ENCODE measurements at places on chromosomes 11 and 22. TPM values are rescaled to one million over a fixed set of nuclear protein-coding genes. Genes with fewer than 3 reads are reported as not detected.
A peak's percentile ranks its signal among the peaks of the same experiment; 100 is the strongest.

The AIFM3 gene
- 1.2 TPM for total RNA-seq

The IL17REL gene
- total RNA-seq = not detected

The LINC01488 gene
- not detected for total RNA-seq

GRCh38 chr22:30921108-30921507, 47.5 kb downstream of the MORC2 start:
- no peak for DNase-seq

DNA sequence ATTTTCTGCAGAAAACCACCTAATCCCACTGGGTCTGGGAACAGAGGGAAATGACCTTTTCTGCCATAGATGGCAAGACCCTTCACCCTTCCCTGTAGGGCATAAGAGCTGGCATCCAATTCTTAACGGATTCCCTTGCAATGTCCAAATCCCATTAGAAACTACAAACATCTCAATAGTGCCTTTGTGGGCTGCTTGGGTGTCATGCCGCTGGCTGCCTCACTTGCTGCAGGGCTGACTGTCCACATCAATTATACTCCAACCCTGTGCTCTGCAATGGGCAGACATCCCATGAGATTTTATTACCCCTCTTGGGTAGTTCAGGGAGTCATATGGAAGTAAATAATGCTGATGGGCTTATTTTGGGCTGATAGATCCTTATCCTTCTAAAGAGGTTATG, 7.3 kb downstream of the GRAP2 start:
- no peak for DNase-seq

- no peak for DNase-seq
These were observed 189.7 kb downstream of the GUCY1A2 start for GRCh38 chr11:106828576-106828975.

DNA sequence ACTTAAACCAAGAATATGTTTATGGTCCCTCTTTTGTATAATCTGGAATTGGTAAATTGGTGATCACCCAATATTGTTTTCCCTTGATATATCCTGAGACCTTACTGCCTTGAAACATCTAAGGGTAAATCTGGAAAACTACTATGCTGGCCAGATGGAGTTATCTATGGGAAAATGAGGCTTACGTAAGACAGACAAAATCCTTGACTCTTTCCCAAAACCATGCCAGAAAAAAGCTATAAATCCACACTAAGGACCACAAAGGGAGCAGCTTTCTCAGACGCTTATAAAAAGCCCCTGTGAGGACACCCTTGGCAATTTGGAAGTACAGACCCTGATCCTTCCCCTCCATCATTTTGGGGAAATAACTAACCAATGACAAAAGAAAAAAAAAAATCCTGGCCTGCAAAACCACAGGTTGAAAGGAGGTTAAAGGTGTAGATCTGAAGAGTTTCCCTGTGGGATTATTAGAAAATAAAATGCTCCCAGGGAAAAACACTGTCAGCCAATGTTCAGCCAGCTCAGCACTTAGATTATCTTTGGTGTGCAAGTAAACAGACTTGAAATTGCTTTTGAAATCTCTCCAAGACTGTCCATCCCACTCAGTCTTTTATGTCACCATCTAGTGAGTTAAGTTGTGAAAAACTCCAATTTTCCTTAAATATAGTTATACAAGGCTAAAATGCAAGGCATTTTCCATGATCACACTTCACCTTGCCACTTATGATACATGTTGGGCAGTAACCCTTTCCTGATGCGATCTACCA, 6.6 kb upstream of the AMBRA1 start:
- DNase-seq = no peak

- no peak for DNase-seq
These were observed 1.4 kb downstream of the NUP98 start for GRCh38 chr11:3796002-3796311.

DNA sequence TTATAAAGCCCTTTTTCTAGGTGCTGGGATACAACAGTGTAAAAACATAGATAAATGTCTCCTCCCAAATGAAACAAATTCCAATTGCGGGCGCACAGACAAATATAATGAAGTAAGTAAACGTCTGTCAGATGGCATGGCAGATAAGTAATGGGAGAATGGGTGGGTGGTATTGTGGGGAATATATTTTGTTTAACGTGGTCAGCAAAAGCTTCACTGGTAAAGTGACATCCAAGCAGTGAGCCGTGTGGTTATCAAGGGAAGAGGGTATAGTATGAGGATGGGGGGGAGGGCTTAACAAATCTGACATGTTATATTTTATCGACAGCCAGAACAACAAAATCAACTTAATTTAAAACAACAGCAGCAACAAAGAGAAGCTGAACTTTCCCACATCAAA, 1.2 kb downstream of the SVIP start:
- DNase-seq = no peak

DNA sequence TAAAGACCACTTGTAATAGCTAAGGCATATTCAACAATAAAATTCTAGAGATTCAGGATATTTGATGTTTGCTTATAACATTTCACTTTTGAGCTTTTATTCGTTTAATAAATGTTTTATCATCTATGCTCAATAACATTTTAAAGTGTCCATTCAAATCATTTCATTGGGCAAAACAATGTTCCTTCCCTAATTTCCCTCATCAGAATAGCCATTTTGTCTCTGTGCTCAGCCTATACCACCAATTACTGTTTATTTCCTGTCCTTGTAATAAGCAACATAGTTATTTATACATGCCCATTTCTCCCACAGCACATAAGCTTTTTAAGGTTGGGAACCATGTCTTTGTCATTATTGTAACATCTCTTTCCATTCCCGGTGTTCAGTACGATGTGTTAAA, 1.3 kb upstream of the SC5D start:
- no peak for DNase-seq

DNA sequence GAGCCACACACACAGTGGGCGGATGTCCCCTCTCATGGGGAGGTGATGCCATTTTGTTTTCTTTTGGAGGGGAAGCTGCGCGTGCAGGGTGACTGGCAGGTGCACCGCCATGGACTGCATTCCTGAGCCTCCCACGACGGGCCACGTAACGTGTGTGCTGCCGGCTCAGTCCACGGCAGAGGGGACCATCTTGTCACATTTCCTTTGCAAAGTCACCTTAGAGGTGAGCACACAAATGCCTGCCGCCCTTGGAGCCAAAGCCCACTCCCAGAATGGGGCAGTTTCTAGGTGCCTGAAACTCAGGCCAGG, 262.5 kb downstream of the CTTN start:
- DNase-seq = no peak

DNA sequence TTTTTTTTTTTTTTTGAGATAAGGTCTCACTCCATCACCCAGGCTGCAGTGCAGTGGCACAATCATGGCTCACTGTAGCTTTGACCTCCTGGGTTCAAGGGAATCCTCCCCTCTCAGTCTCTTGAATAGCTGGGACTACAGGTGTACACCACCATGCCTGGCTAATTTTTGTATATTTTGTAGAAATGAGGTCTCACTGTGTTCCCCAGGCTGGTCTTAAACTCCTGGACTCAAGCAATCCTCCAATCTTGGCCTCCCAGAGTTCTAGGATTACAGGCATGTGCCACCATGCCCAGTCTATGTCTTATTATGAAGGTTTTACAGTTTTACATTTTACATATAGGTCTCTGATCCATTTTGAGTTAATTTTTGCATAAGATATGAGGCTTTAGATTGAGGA, 20.4 kb upstream of the MAPK1 start:
- DNase-seq = no peak

DNA sequence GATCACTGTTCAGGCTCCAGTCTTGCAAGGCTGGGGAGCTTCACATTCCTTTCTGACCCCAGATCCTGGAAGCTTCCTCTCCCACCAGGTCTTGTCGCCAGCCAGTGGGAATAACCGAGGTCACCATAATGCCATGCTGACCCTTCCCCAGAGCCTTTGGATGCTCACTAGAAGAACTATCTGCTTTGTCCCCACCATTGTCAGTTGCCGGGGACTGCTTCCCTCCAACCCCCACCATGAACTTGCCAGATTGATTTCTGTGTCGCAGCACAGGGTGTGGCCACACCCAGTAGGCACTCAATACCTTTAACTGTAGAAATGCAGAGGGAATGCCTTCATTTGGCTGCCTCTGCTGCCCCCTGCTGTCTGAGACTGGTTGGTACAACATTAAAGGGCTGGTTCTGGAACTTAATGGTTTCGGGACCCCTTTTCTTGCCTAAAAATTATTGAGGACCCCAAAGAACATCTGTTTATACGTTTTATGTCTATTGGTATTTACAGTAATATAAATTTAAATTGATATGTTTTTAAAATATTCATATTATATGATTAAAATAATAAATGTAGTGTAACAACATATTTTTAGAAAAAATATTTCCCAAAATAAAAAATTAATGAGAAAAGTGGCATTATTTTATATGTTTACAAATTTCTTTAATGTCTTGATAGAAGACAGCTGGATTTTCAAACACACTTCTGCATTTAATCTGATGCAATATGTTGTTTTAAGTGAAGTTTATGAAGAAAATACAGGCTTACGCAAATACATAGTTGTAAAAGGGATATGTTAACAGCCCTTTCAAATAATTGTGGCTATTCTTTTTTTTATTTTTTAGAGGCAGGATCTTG, 6.7 kb upstream of the GDPD5 start:
- DNase-seq = peak; percentile 70

- DNase-seq = no peak
These were observed 128.3 kb downstream of the TEAD1 start for GRCh38 chr11:12802418-12803085.

DNA sequence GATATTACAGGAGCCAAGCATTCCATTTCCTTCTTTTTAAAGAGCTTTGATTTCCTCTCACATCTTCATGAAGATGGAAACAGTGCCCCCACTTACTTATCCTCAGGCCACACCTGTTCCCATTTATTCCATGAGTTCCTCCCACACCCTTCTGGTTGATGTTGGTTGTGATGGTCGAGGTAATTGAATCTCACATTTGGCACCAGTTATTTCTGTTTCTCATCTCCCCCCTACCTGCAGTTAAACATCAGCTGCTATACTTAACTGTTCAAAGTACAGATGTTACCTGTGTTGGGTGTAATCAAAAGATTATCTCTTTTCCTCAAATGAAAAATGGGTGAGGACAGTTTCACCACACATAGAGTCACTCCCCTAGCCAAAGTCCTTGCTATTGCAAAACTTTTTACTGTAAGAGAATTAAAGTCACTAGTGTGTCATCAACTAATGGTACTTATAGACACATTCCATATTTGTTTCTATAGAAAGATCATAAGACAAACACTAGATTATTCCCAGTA, 1.9 kb downstream of the TMEM45B start:
- DNase-seq = no peak

GRCh38 chr11:59671471-59671870, 2.6 kb upstream of the PATL1 start:
- DNase-seq = no peak

DNA sequence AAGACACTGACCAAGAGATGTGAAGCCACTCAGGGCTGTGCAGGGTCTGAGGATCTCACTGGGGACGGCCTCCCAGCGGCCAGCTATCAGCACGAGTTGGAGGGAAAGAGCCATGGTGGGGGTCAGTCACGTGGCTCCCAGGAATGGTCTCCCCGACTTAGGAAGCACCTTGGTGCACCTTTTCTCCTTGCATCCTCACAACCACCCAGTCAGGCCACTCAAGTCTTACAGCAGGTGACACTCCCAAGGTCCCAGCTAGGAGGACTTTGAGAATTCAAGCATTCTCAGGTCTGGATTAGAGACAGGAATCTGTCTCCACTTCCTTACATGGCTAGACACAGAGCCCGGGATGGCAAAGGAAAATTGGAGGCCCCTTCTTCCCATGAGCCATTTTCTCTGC, 2.7 kb downstream of the RNASEH2C start:
- no peak for DNase-seq

GRCh38 chr22:19477321-19478044, 1.5 kb downstream of the UFD1 start:
- no peak for DNase-seq

DNA sequence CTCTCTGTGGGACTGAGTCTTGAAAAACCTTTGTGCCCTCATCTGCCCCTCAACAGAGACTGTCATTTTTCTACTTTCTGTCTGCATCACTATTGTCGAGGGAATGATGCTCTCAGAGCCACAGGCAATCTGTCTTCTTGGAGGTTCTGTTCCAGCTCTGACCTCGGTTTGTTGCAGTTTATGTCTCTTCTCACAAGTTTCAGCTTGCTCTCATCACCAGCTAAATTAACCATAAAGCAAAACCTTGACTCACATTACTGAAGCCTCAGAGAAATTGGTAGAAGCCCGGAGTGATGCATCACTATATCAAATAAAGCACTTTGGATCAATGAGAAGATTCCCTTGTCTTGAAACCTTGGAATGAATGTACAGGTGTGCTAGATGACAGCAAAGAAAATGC, 60.6 kb upstream of the BLID start:
- DNase-seq = no peak

DNA sequence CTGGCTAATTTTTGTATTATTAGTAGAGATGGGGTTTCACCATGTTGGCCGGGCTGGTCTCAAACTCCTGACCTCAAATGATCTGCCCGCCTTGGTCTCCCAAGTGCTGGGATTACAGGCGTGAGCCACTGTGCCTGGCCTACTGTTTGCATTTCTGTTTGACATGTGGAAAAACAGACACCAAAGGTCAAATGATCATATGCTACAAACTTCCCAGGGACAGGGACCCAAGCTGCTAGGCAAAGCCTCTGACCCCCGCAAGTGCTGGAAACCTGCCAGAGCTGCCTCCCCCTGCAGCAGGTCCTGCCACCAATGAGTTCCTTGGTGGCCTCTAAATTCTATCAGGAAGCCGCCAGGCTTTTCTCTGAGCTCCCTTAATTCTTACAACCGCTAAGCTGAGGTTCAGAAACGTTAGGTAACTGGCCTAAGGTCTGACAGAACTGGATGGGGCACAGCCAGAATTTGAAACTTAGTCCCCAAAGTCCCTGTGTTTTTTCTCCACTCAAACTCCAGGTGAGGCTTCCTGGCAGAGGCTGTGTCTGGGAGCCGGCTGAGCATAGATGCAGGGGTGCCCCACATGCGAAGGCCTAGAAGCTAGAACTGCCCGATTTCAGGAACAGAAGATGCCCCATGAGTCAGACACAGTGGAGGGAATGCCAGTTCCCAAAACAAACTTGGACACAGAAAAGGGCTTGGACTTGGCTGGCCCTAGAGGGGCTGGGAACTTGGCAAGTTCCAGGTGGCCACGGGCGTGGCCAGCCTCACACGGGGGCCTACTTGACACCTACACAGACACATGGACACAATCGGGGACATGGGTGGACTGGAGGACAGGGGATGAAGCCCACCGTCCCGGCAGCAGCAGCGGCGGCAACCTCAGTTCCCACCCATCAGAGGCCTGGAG, 7.4 kb downstream of the CSNK1E start:
- DNase-seq = no peak

DNA sequence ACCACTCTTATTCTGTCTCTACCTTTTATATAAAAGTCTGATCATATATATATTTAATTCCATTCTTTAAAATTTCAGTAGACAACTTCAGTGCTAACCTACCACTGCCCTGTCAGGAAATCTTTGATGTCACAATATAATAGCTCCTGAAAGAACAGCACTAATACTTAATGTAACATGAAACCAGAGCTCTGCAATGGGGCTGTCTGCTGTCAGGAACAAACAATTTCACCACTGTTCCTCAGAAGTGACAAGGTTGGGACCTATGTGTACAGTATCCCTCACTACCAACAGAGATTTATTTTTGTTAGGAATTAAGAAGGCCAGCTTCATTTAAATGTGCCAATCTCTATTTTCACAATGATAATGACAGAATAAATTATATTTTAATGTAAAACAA, 165.5 kb upstream of the C11orf58 start:
- no peak for DNase-seq
